ENCODE measurements at places on chromosomes 2 and 18. TPM values are rescaled to one million over a fixed set of nuclear protein-coding genes. Genes with fewer than 3 reads are reported as not detected.

Gene CCDC85A
- not detected for total RNA-seq

Gene AGXT
- total RNA-seq, result 1.5 TPM

Gene LYPD6B
- 2.0 TPM for total RNA-seq

Gene SH3BP4
- total RNA-seq, result 16.5 TPM

Gene ASB3
- 11.7 TPM for total RNA-seq

Gene SLC5A7
- total RNA-seq, result not detected

Gene LYPD6
- total RNA-seq, result 0.85 TPM

Gene PDIA6
- 73.4 TPM for total RNA-seq

Gene TRAPPC12
- 152 TPM for total RNA-seq

Gene BOLL
- not detected for total RNA-seq

Gene C2orf72
- total RNA-seq, result 9.9 TPM

Gene CNGA3
- total RNA-seq, result 3.0 TPM
